Fibroblast of skin of back (primary cell): ENCODE measurements at places on chromosomes 13 and 19.
A peak's percentile ranks its signal among the peaks of the same experiment; 100 is the strongest.

DNA sequence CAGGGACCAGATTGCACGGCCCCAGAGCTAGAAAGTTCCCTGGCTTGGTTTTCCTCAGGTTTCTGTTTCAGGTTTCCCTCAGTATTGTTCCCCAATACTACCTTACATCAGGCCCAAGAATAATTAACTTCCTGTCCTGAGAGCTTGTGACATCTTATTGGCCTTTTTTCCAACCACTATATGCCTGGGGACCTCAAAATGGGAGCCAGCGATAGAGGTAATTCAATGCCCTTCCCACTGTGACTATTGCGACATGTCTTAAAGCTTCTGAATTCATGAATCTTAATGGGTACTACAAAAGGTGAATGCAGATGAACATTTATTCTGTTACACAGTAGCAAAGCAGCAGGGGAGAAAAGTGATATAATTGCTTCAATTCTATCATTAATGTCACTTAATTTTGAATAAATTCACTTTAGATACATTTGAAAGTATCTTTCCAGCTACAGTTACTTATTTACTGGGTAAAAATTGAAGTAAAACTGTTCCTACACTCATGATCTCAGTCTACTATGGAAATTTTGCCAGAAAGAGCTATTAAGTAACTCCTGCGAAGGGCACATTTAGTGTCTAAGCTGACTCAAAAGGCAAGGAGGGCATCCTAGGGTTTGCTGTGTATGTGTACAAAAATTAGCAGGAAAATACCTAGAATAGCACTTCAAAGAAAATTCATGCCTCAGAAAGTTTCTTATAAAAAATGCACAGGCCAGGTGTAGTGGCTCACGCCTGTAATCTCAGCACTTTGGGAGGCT is 4.1 kb downstream of the CRYL1 start:
- no peak for DNase-seq

- DNase-seq: peak; percentile 56
Observed at GRCh38 chr19:19040417-19040816, 7.0 kb downstream of the ARMC6 start.

DNA sequence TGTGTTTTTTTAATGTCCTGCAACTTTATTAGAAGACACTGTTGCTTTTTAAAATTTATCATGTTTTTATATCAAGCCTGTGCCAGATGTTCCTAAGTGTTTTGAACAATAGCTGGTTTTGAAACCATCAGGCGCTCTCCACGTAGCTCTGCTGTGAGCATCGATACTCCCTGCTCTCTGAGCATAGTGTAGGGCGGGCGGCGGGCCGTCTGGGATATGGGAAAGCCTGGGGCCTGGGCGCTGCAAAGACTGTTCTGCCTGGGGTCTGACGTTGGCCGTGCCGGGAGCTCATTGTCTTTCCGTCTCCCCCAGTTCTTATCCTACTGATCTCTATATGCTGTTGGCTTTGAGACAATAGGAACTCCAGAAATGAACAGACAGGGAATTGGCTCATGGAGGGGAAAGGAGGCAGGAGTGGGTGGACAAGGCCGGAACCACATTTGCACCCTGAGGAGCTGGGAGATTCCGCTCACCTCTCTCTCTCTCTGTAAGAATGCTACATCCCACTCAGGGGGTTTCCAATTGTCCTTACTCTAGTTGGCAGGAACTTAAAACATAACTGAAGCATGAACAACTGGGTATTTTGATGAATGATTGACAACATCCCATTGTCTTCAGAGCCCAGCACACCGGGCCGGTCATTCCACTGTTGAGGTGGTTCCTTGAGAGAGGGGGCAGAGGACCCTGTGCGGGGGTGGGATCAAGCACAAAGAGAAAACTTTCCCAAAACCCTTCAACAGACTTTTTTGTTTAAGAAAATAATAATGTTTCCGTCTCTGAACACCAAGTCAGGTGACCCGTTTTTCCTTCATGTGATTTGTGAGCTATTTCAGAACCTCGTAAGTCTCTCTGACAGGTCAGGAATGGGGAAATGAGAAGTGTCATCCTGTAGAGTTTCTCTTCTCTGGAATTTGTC is 64.7 kb downstream of the COL4A2 start:
- DNase-seq: peak; percentile 67

DNA sequence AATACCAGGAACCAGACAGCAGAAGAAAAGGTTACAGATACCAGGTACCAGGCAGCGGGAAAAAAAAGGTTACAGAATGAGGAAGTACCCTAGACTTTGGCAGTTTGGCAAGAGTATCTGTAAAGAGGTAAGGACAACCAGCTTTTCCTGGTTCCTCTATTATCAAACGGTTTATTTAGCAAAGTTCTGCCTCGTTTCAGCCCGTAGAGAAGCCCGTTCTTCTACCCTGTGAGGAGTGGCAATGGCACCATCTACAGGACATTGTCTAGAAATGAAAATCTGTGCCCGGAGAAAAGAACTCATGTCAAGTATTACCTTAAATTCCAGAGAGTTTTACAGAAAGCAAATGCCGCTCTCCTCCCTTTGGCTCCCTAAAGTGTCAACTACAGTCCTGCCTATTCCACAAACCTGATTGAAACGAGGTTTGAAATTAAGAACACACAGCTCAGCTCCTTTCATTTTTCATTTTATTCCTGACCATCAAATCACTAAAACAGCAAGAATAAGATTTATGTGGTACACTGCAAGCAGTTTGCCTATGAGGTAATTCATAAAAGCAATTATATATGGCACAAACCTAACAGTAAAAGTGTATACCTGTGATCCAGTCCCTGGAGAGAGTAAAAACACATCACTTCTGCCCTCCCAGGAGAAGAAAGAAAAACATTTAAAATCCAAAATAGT is 226.3 kb downstream of the SLC7A1 start:
- DNase-seq: peak; percentile 48

DNA sequence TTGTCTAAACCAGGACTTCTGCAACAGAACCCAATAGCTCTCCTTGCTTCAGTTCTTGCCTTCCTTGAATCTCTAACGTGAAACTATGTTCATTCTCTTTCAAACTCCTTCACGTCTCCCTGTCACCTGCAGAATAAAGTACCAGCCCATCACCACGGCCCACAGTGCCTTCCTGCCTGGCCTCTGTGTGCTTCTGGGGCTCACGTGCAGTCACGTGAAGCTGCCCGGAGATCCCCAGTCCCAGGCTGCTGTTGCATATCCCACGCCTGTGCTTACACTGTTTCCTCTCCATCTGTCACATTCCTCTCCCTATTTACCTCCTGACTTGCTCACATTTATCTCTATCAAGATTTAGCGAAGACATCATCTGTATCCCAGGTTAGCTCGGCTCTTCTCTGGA is 102.8 kb downstream of the STARD13 start:
- DNase-seq: no peak

DNA sequence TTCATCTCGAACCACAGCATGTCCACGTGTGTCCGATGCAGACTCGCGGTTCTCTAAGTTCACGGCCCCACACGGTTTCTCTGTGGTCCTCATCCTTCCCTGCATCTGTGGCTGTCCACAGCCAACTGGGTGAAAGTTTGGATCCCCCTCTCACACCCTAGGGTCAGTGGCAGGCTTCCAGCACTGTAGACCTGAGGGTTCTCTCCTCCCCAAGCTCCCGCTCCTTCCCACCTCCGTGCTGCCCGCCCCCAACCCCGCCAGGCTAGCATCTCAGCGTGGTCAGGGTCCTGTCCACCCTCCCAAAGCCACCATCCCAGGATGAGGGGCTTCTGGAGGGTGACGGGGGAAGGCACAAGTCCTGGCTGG is 3.0 kb downstream of the ANGPTL4 start:
- DNase-seq: peak; percentile 17

- no peak for DNase-seq
Observed at GRCh38 chr19:47036097-47036651, 12.2 kb downstream of the TMEM160 start.

DNA sequence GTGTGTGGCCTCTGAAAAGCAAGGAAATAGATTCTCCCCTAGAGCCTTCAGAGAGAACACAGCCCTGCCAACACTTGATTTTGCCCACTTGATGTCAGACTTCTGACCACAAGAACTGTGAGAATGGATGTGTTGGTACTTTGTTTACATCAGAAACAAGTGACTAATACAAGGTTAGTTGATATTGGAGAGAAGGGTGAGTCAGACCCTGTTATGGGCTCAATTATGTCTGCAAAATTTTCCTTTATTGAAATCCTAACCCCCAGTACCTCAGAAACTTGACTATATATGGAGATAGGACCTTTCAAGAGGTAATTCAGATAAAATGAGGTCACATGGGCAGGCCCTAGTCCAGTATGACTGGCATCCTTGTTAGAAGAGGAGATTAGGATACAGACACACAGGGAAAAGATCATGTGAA is 226.7 kb downstream of the RFC3 start:
- DNase-seq: peak; percentile 78

DNA sequence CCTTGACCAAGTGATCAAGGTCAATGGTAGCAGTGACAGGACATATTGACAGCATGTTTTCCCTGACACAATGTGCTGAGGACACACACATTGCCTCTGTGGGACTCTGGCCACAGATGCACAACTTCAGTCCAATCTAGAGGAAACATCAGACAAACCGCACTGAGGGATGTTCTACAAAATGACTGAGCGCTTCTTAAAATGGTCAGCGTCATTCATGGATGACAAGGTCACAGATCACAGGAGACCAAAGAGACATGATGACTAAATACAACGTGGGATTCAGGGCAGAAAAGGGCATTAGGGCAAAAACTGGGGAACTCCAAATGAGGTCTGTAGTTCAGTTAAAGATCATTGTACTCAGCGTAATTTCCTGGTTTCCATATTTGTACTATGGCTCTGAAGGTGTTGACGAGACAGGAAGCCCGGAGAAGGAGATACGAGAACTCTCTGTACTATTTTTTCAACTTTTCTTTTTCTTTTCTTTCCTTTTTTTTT is 20.6 kb downstream of the PBX4 start:
- DNase-seq: no peak

GRCh38 chr19:41994994-41995958 is 1.2 kb upstream of the ATP1A3 start:
- DNase-seq: no peak

DNA sequence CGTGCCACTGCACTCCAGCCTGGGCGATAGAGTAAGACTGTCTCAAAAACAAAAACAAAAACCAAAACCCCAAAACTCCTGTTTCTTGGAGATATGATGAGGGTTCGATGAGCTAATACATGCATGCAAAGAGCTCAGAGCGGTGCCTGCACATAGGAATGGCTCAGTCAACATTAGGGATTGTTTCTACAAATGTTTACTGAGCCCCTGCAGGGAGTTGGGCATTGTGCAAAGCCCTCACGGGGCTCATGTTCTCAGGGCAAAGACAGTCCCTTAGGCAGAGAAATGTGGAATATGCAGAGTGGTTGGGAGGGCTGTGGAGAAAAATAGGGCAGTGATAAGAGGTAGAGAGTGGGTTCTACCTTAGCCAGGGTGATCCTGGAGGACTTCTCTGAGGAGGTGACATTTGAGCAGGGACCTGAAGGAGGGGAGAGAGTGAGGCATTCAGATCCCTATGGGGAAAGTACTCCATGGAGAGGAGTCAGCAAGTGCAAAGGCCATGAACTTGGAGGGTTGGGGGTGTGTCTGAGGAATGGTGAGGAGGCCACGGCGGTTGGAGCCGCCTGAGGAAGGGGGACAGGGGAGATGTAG is 1.5 kb upstream of the EHD2 start:
- no peak for DNase-seq

DNA sequence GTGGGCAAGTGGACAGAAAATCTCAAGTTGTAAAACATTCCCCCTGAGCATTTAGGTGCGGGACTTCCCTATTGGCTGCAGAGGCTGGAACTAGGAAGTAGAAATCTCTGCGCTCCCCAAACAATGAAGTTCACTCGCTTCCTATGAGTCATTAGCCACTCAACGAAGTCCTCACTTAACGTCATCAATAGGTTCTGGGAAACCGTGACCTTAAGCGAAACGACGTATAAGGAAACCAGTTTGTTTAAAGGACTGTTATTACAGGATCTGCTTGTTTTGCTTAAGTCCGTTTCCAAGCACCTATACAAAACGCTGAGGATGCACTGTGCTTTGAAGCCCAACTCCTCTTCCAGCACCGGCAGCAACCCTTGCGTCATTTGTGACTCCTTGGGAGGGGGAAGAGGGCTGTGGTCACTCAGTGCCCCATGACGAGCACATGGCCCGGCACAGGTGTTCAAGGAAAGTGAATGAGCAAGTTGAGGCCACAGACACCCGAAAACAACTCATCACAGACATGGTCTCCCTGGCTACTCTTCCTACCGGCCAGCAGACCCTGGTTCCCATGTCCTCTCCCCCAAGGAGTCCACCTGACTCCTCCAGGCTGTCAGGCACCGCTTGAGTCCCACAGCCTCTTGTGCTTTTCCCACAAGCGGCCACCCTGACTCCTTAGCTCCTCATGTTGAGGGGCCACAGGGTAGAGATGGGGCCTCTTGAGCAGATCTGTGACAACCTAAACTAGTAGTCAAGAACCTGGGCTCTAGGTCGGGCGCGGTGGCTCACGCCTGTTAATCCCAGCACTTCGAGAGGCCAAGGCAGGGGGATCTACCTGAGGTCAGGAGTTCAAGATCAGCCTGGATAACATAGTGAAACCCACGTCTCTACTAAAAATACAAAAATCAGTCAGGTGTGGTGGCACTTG is 4.8 kb downstream of the RPS16 start:
- DNase-seq: peak; percentile 56

- DNase-seq: no peak
Observed at GRCh38 chr19:33221638-33222037, 4.0 kb downstream of the SLC7A10 start.

DNA sequence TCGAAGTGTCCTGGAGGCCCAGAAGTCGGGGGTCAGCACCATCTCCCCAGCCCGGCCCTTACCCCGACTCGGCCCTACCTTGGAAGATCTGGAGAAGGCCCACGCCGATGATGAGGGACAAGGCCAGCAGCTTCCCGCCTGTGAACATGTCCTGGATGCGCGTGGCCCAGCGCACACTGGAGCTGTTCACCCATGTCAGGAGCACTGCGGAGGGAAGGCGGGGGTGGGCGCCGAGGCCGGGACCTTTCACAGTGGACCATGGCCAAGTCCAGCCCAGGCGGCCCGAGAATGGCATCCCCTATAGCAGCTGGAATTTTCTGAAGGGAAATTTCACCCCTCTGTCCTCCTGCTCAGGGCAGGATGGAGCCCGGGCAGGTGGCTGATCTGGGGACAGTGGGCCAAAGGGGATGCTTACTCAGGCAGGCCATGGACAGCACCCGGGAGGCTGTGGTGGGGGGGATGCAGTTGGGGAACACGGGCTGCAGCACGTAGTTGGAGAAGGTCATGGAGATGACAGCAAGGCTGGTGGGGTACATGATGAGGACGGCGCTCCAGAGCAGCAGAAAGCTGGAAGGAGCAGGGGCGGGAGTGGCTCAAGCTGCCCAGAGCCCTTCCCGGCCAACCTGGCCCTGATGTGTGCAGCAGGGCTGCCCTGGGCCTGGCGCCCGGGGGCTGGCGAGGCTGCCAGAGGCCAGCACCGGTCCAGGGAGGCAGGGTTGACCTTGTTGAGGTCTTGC is 13.0 kb downstream of the SLC7A10 start:
- no peak for DNase-seq

- DNase-seq: peak; percentile 22
Observed at GRCh38 chr13:43516401-43516833, 270.4 kb downstream of the ENOX1 start.
